Effector CD8-positive, alpha-beta T cell (primary cell): ENCODE measurements at places on chromosomes 2 and 18.
A peak's percentile ranks its signal among the peaks of the same experiment; 100 is the strongest.

- peak; percentile 75 for DNase-seq
Measured at GRCh38 chr2:26764078-26764887, at the start of gene SLC35F6. TSS of gene SLC35F6 (plus strand) at chr2:26764284. CDS start at chr2:26764350, 66 bp downstream.

GRCh38 chr2:157305723-157306110 lies 19.9 kb downstream of the ERMN start:
- DNase-seq, result no peak

DNA sequence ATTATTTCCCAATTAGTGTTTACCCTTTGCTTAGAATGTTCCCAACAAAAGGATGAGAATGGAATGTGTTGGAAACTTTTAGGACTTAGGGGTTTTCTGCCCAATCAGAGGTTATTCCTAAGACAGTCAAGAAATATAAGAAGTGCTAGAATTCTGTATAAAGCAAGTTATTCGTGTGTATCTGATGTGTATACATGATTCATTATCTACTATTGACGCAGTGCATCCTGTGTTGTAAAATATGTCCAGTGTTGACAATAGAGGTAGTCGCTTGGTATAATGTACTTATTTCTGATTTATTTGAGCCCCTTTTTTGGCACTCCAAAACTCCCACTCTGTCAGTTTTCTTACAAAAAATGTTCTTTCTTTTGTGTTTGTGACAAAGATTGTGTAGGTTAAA lies 881 bp downstream of the PIKFYVE start:
- no peak for DNase-seq

DNA sequence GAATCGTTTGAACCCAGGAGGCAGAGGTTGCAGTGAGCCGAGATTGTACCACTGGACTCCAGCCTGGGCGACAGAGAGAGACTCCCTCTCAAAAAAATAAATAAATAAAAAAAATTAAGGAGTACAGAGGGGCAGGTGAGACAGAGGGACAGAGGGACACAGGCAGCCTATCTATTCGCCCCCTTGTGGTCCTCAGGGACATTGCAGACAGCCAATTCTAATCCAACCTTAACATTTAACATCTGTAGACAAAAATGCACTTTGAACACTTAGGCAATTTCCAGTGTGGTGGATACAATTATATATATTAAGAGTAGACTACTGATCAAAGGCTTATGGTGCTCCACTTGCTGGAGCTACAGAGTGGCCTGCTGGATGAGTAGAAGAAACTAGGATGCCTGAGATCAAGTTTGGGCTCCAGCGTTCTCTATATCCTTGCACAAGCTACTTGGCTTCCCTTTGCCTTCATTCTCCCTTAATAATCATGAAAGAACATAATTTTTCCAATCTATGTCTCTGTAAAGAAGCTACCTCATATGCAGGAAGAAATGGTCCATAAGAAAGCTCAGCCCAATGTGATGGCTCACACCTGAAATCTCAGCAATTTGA lies 8.2 kb upstream of the SMARCAL1 start:
- peak; percentile 21 for DNase-seq

- DNase-seq, result no peak
Measured at GRCh38 chr2:79910643-79911042, 393.9 kb downstream of the LRRTM1 start.
